Right renal pelvis (tissue), 4 donors: ENCODE measurements at places on chromosomes 5 and 9. TPM values are rescaled to one million over a fixed set of nuclear protein-coding genes. Genes with fewer than 3 reads are reported as not detected.

INVS gene
- 17.0 TPM for polyA plus RNA-seq

GDF9 gene
- polyA plus RNA-seq = 1.7 TPM

CARD6 gene
- 3.7 TPM for polyA plus RNA-seq

FCN2 gene
- 0.18 TPM for polyA plus RNA-seq

PCDHB8 gene
- polyA plus RNA-seq = 1.3 TPM

SLC6A7 gene
- 0.08 TPM for polyA plus RNA-seq

CTXN3 gene
- polyA plus RNA-seq = not detected

SPATA31A3 gene
- not detected for polyA plus RNA-seq

GRXCR2 gene
- polyA plus RNA-seq = not detected

SLC25A48 gene
- polyA plus RNA-seq = 2.9 TPM

CSNK1G3 gene
- 44.3 TPM for polyA plus RNA-seq

DNA sequence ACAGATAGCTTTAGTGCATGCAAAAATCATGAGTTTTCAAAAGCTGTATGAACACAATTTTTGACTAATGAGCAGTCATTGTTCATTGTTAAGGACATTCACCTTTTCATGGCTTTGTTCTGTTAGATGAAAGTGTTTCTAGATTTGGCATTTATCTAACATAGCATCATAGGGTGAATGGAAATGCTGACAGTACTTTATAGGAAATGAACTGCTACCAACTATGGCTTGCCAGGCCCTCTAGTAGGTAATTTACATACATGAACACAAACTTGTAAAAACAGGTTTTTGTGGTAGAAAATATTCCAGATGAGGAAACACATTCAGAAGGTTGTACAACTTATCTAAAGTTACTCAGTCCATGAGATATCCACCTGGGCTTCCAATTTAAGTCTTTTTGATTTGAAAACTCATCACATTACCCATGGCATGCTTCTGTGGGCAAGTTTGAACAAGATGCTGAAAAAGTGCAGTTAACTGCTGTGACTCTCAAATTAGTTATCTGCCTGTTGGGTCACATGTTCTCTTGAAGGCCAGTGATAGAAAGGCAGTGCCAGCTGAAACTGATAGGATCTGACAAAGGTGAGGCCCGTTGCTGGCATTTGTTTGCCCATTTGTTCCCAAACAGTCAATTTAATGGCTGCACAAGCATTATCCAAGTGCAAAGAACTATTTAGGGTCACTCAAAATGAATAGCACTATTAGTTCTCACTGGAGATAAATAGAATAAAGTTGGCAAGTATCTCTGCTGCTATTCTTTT, 399.1 kb downstream of the MAN2A1 start:
- no peak for DNase-seq

- DNase-seq = no peak
These were observed 362.9 kb downstream of the CCDC171 start for GRCh38 chr9:15915711-15916110.

- no peak for DNase-seq
These were observed 371.6 kb downstream of the PIK3R1 start for GRCh38 chr5:68587171-68587570.

- no peak for DNase-seq
These were observed 767.6 kb upstream of the ADAMTS16 start for GRCh38 chr5:4372481-4372880.

DNA sequence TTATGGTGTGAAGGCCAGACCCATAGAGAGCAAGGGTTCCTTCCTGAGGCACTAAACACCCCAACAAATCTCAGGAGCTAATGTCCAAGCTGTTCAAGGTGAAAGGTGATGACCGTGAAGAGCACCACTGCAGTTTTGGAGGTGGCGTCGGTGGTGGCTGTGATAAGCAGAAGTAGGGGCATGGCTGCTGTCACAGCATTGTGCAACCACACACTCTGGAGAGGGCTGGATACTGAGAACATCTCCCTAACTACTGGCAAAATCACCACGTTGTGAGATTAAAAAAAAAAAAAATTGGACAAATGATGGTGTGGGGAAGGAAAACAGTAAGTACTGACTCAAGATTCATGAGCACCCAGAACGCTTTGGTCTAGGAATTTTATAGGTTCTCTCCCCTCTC, 156.5 kb downstream of the PJA2 start:
- DNase-seq = no peak

GRCh38 chr5:44659334-44659733, 149.4 kb upstream of the MRPS30 start:
- peak; percentile 27 for DNase-seq

- DNase-seq = no peak
These were observed 93.6 kb downstream of the MED27 start for GRCh38 chr9:131986089-131986488.

GRCh38 chr5:145990170-145990569, 53.8 kb downstream of the SH3RF2 start:
- DNase-seq = no peak

DNA sequence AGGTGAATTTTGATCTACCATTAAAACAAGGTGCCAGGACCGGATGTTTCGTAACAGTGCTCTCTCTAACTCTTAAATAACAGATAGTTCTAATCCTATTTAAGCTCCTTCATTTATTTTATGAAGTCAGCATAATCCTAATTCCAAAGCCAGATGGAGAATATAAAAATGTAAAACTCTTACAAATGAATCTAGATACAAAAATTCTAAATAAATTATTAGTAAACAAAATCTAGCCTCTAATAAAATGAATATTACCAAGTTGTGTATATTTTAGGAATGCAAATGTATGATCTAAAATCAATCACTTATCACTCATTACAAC, 32.4 kb upstream of the IL33 start:
- DNase-seq = no peak

DNA sequence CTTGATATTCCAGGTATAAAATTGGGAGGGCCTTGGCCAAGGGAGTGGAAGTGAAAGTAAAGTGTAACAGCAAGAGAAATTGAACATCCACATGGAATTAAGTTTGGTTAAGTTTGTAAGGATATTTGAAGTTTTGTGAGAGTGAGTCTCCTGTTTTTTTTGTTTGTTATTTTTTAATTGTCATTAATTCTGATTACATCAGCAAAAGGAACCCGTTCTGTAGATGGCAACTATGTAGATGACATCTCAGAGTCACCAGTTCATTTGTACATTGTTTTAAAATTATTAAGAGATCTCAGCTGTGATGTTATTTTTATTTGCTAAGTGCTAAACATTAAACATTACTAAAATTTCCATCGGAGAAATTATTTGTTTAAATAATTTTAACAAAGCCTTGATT, 65.2 kb downstream of the XRCC4 start:
- DNase-seq = no peak

DNA sequence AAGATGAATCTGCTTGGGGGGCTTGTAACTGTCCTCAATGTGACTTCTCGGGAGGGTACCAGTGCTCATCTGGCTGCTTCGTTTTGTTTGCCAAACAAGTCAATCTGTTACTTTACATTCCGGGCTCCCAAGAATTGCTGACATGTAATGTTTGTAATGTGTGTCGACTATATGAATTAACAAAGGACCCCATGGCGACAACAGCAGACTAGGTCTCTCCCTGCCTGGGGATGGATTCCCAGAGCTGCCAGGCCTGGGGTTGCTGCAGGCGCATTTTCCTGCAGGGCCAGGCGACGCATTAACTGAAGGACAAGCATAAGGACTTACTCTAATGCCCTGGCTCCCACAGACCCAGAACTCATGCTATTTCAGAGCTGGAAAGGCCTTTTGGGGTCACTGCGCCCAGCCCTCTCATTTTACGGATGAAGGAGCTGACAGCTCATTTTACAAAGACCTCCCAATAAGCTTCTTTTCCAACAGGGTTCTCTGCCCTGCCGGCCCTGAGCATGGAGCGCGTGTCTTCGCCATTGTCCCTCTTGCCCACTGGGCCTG, 214.8 kb downstream of the TTLL11 start:
- no peak for DNase-seq
